ENCODE measurements at places on chromosomes 3 and 15.

GRCh38 chr15:78002996-78003395 lies 74.5 kb downstream of the TBC1D2B start:
- no peak for DNase-seq

DNA sequence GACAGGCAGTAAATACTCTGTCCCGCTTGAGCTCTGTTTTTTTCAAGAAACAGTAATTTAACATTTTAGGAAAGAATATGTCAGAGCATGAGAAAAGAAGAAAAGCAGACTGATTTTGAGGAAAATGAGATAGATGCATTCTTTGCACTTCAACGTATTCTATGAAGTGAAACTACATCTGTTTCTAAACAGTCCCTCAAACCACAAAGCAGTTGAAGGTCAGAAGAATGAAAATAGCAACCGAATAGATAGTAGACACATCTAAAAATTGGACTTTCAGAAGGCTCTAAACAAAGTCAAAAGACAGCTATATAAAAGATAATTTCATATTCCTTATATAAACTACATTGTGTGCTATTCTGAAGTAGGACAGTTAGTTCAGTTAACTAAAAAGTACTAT lies 172.6 kb upstream of the LRRC3B start:
- no peak for DNase-seq

- no peak for DNase-seq
These were observed 32.2 kb upstream of the RAP2B start for GRCh38 chr3:153129866-153130265.

- no peak for DNase-seq
These were observed 15.6 kb downstream of the TMEM158 start for GRCh38 chr3:45210308-45211041.

GRCh38 chr15:101358895-101359294 lies 63.8 kb upstream of the SNRPA1 start:
- DNase-seq, result no peak

GRCh38 chr15:99212406-99212805 lies 37.0 kb downstream of the TTC23 start:
- no peak for DNase-seq

- DNase-seq, result no peak
These were observed 34.8 kb downstream of the ATG7 start for GRCh38 chr3:11306817-11307589.

- no peak for DNase-seq
These were observed 48.4 kb downstream of the TMEM45A start for GRCh38 chr3:100540791-100541334.

GRCh38 chr15:63891079-63891767 lies 57.5 kb upstream of the HERC1 start:
- DNase-seq, result peak; percentile 36

Data from NCI-H2081 treated with DMSO at 0.1 percent for 48 hours (cell line).